Stimulated activated CD8-positive, alpha-beta memory T cell treated with anti-CD3 and anti-CD28 coated beads, Interleukin-15, amount 100 ng/mL, for 4 hours (primary cell): ENCODE measurements at places on chromosomes 6 and 20.

GRCh38 chr6:17334265-17334664, 53.1 kb downstream of the RBM24 start:
- DNase-seq = no peak

GRCh38 chr6:7933794-7934193, 23.2 kb upstream of the TXNDC5 start:
- DNase-seq = no peak

- peak; percentile 71 for DNase-seq
Measured at GRCh38 chr6:26158076-26158580, 70.9 kb downstream of the HFE start.

DNA sequence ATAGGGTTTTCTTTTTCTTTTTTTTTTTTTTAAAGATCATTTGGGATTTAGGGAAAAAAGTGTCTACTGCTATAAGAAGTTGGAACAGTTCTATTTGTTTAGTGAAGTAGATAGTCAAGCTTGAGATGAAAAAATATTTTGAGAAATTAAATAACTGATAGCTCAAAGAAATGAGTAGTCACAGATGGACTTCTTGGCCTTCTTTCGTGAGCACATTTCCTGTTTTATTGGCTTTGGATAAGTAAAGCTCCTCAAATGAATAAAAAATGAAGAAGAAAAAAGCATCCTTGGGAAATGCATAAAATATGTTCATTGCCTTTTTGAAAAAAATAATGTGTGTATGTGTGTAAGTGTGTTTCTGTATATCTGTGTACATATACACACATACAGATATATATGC, 515.9 kb downstream of the GRIK2 start:
- DNase-seq = no peak

- no peak for DNase-seq
Measured at GRCh38 chr6:53797304-53797703, 2.5 kb downstream of the LRRC1 start.

DNA sequence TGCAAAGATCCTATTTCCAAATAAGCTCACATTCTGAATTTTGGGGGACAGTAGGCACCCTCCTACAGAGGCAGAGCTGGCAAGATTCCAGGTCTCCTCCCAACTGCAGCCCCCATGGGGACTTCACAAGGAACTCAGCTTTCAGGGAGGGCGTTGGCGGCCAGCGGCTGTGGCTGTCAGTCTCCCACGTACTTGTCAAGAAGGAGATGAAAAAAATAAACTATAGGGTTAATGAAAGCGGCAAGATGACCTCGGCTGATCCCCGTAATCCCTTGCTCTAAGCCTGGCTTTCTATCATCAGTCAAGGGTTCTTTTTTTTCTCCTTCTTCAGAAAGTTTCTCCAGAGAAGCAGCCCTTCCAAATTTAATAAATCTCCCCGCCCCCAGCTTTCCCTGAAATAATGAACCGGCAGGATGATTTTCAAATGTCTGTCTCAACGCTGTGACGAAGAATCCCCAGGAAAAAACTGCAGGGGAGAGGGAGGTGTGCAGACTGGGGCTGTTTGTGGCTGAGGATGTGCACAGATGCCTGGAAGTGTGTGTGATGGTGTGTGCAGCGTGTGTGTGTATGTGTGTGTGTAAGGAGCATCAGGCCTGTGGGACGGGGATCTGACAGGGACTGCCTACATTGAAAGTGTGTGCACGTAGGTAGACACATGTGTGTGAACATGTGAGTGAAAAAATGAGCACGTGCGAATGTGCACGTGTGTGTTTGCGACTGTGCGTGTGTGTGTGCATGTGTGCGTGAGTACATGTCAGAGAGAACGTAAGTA, 78.7 kb downstream of the SLC2A10 start:
- DNase-seq = no peak

DNA sequence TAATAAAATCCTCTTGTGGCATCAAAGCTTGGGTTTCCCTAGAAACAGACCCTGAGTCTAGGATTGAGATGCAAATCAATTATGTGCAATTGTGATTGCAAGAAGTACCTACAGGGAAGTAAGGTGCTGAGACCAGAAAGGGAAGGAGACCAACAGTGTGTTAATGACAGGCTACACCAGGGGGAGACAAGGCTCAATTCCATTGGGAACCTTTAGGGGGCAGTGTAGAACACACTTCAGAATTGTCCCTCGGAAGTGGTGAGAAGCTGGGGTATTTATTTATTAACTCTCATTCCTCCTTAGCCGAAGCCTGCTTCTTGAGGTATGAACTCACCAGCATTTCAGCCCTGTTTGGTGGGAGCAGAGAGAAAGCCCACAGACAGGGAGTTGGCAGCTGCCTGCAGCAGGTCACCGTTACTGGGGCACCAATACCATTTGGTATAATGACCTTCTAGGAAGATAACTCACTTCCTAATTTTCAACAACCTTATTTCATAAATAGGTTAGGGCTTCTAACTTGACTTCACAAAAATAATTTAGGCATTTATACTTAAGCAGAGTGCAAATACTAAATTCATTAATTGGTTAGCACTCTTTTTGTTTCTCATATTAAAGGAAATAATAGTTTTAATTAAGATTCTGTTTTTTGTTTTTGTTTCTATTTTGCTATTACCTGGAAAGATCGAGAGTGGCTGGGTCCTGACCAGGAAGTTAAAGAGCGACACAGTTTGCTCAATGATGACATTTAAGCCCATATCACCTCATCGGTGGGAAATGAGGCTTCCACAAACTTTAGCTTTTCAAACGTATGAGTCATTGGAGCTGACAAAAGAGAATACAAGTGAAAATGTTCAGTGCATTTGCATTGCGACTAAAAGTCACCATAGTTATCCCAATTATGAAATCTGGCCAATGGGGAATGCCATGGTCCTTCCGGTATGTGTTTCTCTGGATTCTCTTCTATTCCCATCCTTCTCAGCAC, 94.8 kb downstream of the BTBD3 start:
- DNase-seq = no peak

DNA sequence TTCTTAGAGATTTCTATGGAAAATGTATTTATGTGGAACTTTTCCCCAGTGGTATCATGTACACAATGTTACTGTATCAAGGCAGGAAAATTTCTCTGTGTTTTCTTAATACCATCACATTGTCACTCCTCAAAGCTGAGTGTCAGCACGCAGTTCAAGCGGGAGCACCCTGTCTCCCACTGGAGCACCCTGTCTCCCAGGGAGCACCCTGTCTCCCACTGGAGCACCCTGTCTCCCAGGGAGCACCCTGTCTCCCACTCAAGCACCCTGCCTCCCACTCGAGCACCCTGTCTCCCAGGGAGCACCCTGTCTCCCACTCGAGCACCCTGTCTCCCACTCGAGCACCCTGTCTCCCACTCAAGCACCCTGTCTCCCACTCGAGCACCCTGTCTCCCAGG, 51.3 kb downstream of the PSMG4 start:
- no peak for DNase-seq

- no peak for DNase-seq
Measured at GRCh38 chr20:46583411-46584214, 33.2 kb upstream of the OCSTAMP start.
